CD4-positive, alpha-beta T cell treated with Interleukin-6 at 100 ng/mL for 8 hours (primary cell): ENCODE measurements at places on chromosomes 2 and 18.

DNA sequence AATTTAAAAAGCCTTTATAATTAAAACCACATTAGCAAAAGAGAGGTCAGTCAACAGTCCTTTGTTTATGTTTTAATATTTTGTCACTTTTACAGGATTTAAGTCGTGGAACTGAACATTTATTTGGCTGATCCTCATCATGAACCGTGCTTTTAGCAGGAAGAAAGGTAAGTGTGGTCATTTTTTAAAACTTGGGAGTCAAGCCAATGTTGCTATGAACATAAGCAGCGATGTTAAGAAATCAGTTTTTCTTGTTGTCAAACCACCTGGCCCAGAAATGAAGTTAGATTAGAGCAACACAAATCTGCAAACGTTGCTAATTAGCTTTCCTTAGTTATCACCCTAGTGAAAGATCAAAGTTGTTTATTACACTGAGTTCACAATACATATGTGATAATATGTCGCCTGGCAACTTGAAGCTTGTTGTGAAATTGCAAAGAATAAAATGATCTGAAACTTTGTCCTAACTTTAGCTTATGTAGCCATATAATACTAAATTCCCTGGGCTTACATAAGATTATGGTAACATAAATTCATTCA lies 186.0 kb downstream of the GULP1 start:
- DNase-seq, result no peak

GRCh38 chr18:3083766-3084165 lies 70.8 kb upstream of the LPIN2 start:
- no peak for DNase-seq

- peak; percentile 84 for DNase-seq
These were observed 1.8 kb downstream of the GYPC start for GRCh38 chr2:126657636-126658318.

- DNase-seq, result no peak
These were observed 104.3 kb downstream of the ARL6IP6 start for GRCh38 chr2:152822676-152823075.

- DNase-seq, result no peak
These were observed 406.3 kb downstream of the CDH7 start for GRCh38 chr18:66156946-66157687.

DNA sequence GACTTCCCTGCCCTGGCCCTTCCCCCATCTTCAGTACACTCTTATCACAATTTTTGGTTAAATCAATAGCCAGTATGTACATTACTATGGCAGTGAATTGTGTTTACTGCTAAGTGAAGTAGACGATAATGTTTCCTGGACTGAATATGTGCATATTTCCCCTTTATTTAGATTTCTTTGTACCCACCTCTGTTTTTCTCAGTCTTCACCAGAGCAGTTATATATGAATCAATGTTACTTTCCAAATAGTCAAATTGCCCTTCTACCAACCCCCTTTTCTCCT lies 97.1 kb upstream of the HS6ST1 start:
- DNase-seq, result no peak

- DNase-seq, result no peak
These were observed 10.7 kb downstream of the BIN1 start for GRCh38 chr2:127096280-127096679.

DNA sequence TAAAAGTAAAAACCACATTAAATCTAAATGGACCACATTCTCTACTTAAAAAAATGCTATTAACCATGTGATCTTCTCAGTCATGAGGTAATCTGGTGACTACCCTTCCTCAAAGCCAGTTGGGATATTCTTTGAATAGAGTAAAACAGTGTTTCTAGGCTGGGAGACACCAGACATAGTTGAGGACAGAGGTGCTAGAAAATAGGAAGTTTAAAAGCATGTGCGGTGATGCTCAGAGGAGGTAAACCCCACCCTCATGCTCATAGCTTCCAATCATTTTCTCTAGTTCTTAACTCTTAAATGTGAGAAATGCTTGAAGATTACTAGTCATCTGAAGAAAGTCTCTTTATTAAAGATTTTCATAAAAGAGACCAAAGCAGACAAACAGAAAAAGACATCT lies 30.7 kb upstream of the ELAC1 start:
- no peak for DNase-seq

GRCh38 chr2:15943378-15944280 lies 3.3 kb downstream of the MYCN start:
- peak; percentile 14 for DNase-seq

GRCh38 chr2:167052825-167053224 lies 164.5 kb downstream of the XIRP2 start:
- DNase-seq, result no peak

GRCh38 chr18:9708057-9708433 lies at the start of gene RAB31:
TSS of gene RAB31 (plus strand) at chr18:9708301. CDS start at chr18:9708406, 105 bp downstream.
- DNase-seq, result no peak

DNA sequence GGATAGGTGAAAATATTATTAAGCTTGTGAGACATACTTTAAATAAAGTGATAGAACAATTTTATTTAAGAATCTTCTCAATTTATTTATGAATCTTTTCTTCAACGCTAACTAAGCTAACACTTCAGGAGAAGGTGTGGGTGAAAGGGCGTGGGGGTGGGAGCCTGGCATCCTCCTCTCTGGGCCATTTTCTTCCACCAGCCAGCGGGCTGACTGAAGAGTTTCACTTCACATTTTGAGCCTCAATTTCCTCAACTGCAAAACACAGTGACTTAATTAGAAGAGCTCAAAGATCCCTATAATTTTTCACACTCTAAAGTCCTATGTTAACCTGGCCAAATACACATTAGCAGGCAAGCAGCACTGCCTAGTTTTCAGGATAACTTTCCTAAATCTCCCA lies 94.8 kb downstream of the FTCDNL1 start:
- DNase-seq, result no peak

DNA sequence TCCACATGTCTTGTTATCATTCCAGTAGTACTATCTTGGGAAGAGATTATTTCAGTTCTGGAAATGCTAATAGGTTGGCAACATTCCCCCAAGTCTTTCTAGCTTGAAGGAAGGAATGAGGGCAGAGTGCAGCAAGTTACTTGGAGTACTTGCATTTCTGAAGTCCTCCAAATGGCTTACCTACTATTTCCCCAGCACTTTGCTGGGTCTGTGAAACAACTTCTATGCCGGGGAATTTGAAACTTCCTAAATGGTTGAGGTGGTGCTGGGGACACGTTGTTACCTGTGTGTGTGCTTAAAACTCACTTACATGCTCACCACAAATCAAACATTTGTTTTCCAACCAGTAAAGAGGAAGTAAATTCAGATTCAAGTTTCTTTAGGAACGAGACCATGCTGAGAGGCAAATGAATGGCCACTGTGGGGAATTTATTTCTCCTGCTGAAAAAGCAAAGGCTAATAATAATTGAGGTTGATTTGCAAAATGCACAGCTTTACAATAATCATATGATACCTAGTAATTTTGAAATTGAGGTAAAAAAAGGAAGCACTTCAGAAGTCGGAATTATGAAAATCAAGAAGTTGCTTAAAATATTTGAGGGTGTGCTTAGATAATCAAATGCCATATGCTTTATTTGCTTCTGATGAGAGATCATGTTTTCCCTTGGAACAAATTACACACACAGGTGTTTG lies 1167.7 kb upstream of the ZEB2 start:
- DNase-seq, result no peak

DNA sequence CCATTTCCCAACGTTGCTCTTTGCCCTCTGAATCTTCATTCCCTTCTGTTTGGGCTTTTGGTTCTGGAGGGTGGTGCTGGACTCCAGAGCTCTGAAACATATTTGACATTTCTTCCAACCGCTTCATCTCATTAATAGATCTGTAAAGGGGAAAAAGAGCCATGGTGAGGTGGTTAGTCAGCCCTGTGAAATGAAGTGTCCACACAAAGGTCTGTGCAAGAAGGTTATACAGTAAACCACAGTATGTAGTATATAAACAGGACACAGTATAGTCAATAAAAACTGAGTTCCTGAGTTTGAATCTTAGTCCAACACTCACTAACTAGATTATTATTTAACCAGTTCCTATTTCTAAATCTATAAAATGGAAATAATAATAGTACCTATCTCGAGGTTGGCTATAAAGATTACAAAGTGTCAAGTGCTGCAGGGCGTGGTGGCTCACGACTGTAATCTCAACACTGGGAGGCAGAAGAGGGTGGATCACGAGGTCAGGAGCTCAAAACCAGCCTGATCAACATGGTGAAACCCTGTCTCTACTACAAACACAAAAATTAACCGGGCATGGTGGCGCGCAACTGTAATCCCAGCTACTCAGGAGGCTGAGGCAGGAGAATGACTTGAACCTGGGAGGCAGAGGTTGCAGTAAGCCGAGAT lies 13.1 kb downstream of the STARD7 start:
- no peak for DNase-seq

DNA sequence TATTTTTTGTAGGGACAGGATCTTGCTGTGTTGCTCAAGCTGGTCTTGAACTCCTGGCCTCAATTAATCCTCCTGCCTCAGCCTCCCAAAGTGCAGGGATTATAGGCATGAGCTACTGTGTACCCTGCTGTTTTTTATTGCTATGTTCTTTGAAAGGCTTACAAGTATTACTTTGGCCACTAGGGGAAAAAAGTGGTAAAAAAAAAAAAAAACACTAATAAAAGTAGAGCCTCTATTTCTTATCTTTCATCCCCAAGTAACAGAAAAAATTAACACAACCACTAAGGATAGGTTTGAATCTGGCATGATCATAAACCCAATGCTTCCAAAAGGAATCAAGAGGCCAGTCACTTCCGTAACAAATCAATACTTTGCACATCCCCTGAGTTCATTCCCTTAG lies 11.6 kb downstream of the NOL10 start:
- DNase-seq, result no peak

DNA sequence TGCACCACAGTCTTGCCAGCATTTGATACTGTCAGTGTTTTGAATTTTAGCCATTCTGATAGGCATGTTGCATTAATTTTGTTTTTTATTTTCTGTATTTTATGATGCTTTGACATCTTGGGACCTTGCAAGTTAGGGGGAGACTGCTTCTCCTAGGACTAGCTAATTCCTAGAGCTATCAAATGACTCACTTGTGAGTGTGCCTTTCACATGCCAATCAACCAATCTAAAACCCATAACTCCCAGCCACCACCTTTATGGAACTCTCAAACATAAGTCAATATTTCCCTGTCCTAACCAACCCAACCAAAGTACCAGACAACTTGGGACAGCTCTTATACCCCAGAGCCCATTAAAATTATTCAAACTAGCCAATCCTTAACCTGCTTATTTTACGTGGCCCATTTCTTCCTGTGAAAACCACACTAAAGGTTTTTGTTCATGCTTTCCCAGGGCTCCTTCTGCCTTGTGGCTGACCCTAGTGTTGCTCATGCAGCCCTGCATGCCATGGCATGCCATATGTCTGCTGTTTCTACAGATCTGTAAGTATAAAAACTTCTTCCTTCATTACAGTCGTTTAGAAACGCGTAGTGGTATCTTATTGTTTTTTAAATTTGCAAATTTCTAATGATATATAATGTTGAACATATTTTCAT lies 230.1 kb downstream of the GPD2 start:
- no peak for DNase-seq

GRCh38 chr18:48218285-48219022 lies 190.7 kb downstream of the ZBTB7C start:
- DNase-seq, result no peak

DNA sequence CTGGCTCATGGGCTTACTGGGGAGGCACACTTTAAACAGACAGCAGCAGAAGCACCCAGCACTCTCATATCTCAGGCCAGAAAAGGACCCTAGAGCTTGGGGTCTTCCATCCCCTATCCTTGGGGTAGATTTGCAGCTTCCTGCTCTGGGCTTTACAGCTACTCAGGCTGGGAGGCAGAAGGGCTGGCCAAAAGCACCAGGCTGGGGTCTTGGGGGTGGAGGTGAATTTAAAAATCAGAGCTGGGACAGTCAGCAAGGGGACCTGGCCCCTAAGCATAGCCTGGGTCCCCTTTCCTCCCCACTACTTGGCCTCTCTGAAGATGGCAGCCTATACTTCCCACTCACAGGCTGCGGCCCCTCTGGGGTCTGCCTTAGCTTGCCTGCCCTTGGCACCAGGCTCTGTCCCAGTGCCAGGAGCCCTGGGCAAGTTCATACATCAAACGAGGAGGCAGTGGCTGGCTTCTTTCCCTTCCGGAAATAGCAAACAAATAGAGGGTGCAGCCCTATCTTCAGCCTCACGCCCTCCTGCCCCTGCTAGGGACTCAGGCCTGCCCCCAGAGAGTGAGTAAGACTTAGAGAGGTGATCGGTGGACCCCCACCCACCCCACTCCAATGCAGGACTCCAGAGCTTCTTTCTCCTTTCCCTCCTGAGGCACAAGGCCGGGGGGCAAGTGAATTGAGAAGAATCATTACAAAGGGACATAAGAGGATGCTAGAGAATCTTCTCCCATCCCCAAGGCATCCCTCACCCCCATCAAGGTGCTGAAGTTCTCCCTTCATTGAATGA lies 26.0 kb upstream of the TNS1 start:
- DNase-seq, result no peak

DNA sequence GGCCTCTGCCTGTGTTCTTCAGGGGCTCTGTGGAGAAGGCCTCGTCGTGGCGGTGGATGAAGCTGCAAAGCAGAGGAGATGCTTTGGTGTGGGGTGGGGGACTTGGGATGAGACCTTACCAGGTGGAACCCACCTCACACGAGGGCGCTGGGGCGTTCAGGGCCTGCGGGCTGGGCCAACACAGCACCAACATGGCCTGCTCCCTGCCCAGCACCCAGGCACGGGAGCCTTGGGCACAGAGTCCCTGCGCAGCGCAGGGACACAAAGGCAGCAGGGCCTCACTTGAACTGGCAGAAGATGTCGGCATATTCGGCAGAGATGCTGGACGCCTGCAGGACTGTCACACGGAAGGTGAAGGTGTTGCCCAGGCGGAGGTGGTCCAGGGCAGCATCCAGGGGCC lies 53.8 kb downstream of the AQP12A start:
- DNase-seq, result no peak

GRCh38 chr2:149572102-149572953 lies 15.2 kb downstream of the MMADHC start:
- DNase-seq, result no peak

DNA sequence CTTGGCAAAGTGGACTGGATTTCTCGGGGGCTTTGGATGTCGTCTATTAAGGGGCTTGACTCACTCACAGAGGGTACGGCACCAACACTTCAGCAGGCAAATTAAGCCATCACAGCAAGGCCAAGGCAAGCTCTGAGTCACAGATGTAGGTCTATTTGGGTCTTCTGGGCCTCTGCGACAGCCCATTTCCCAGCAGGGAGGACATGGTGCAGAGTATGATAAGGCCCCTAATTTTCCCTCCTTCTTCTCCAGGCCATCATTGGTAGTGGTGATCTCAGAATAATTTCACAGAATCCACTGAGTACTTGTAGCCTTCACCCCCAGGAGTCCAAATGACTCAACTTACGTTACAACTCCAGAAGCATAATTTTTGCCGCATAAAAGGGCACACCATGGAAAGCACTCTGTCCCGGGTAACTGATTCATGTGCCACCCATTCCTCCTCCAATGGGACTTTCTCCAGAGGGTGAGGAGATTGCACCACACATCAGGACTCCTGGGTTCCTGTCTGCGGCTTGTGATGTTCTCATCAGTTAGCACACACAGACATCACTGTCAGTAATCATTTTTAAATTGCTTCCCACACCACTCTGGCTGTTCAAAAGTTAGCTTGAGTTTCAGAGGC lies 164.9 kb downstream of the TXNL1 start:
- no peak for DNase-seq
